Vagina (tissue), 2 donors: ENCODE measurements at places on chromosomes 16 and 17. TPM values are rescaled to one million over a fixed set of nuclear protein-coding genes. Genes with fewer than 3 reads are reported as not detected.
A peak's percentile ranks its signal among the peaks of the same experiment; 100 is the strongest.

GJC1 gene
- total RNA-seq, result 10.1 TPM

GDPD3 gene
- total RNA-seq, result 6.9 TPM

DNA sequence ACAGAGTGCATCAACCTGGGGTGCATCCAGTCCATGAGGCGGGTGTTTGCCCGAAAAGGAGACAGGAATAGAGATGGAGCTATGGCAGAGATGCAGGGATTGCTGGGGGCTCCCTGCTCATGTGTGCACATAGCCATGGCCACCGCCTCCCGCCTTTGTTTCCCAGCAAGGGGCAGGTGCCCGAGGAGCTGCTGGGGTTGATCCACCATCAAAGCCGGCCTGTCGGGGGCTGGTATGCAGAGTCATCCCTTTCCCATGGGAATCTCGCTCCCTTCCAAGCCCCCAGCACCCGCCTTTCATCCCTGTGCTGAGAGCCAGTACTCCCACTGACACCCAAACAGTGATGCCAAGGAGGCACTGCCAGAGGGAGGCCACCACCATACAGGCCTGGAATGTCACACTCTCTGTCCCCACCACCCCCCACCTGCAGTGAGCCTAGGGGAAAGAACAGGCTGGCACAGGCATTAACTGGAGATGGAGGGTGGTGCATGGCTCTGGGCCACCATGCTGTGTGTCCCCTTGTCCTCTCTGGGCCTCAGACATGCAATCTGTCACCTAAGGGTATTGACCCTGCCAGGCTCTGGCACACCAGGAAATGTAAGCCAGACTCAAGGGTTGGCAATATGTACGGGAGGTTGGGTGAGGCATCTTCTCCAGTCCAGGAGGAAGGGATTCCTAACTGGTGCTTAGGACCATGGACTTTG is 65.1 kb downstream of the SREBF1 start:
- no peak for DNase-seq
- no peaks in the 10 kb centered on the region for H3K36me3 ChIP-seq
- peaks cover 67% of the 10 kb centered on the region for H3K4me1 ChIP-seq

GRCh38 chr16:69481901-69482341 is 57.5 kb downstream of the CYB5B start:
- no peak overlapping the region for H3K4me3 ChIP-seq
- H3K27me3 ChIP-seq, result no peaks in the 10 kb centered on the region
- DNase-seq, result no peak

- H3K27me3 ChIP-seq, result no peaks in the 10 kb centered on the region
- no peak for DNase-seq
- H3K36me3 ChIP-seq, result no peaks in the 10 kb centered on the region
- H3K27ac ChIP-seq, result no peak overlapping the region
- H3K4me1 ChIP-seq, result no peaks in the 10 kb centered on the region
Observed at GRCh38 chr17:53628011-53628410, 194.7 kb upstream of the KIF2B start.

DNA sequence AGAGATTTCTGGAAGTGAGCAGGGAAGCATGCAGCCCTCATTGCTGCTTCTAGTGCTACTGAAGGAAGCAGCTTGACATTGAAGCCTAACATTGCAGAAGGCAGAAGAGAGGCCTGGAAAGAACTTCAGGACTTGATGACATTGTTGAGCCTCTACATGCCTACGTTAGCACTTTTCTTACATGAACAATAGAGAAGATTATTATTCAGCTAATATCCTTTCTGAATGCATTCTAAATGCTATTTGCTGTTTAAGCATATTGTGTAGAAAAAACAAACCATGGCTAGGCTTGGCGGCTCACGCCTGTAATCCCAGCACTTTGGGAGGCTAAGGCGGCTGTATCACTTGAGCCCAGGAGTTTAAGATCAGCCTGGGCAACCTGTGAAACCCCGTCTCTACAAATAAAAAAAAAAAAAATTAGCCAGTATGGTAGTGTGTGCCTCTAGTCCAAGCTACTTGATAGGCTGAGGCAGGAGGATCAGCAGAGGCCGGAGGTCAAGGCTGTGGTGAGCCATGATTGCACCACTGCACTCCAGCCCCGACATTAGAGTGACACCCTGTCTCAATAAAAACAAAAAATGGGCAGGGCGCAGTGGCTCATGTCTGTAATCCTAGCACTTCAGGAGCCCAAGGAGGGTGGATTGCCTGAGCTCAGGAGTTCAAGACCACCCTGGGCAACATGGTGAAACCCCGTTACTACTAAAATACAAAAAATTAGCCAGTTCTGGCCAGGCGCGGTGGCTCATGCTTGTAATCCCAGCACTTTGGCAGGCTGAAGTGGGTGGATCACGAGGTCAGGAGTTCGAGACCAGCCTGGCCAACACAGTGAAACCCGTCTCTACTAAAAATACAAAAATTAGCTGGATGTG is 2.2 kb upstream of the AURKB start:
- H3K27me3 ChIP-seq, result no peaks in the 10 kb centered on the region
- DNase-seq, result no peak
- peaks cover 12% of the 10 kb centered on the region for H3K4me1 ChIP-seq

GRCh38 chr17:79902146-79902791 is 63.0 kb upstream of the CBX4 start:
- H3K4me1 ChIP-seq, result no peaks in the 10 kb centered on the region
- no peak for DNase-seq
- no peak overlapping the region for H3K27ac ChIP-seq
- H3K4me3 ChIP-seq, result no peak overlapping the region

- peak overlapping the region; percentile 93 for H3K4me3 ChIP-seq
- H3K27me3 ChIP-seq, result no peaks in the 10 kb centered on the region
- no peaks in the 10 kb centered on the region for H3K36me3 ChIP-seq
- peaks cover 34% of the 10 kb centered on the region for H3K4me1 ChIP-seq
- no peak for DNase-seq
- H3K27ac ChIP-seq, result peak overlapping the region; percentile 87
Observed at GRCh38 chr17:980406-981291, 1.1 kb upstream of the NXN start.

GRCh38 chr17:13525876-13526275 is 75.9 kb downstream of the HS3ST3A1 start:
- H3K36me3 ChIP-seq, result no peaks in the 10 kb centered on the region
- H3K4me1 ChIP-seq, result no peaks in the 10 kb centered on the region
- no peaks in the 10 kb centered on the region for H3K27me3 ChIP-seq
- H3K27ac ChIP-seq, result no peak overlapping the region

DNA sequence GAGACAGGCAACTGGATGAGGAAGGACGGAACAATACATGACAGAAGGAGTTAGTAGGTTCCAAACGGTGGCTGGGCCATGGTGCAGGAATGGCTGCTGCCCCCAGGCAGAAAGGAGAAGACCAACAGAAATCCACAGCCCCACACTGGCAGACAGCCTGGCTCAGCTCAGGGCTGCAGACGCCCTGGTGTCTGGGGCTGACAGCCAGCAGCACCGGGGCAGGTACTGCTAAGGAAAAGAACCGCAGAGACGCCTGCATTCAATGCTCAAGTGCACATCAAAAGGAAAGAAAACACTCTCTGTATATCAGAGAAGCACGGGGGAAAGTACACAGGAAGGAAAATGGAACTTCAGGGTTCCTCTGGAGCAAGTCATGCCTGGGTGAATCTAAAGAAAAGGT is 53.4 kb downstream of the GAS7 start:
- no peaks in the 10 kb centered on the region for H3K36me3 ChIP-seq
- H3K4me1 ChIP-seq, result peaks cover 25% of the 10 kb centered on the region
- H3K4me3 ChIP-seq, result no peak overlapping the region
- H3K27ac ChIP-seq, result no peak overlapping the region
- H3K27me3 ChIP-seq, result no peaks in the 10 kb centered on the region

HASPIN gene
- 0.74 TPM for total RNA-seq

DNA sequence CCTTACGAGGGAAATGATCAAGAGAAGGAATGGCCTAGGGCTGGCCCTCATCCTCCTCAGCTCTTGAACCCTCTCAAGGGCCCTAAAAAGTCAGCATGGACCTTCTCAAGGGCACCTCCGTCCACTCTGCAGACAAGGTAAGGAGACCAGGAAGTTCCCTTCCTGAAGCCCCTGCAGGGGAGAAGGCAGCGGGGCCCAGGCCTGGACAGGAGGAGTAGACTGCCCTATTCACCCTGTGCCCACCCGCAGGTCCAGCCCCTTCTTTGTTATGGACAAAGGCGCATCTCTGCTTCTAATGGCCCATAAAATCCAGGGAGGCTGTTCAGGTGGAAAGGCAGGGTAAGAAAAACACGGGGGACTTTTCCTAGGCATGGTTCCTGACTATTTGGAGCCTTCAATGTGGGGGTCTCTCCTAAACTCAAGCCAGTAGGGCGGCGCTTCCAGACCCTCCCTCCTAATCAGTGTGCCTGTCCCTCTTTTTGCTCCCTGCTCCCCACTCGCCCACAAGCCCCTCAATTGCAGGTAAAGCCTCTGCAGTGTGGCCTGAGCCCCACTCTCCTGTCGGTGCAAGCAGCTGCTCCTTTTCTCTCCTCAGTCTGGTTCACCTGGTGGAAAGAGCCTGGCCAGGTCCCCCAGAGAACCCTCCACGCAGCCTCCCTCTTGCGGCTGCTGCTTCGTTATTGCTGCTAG is 28.2 kb downstream of the AXIN2 start:
- no peak for DNase-seq
- H3K27me3 ChIP-seq, result no peaks in the 10 kb centered on the region
- no peak overlapping the region for H3K4me3 ChIP-seq

CMTM2 gene
- not detected for total RNA-seq

DNA sequence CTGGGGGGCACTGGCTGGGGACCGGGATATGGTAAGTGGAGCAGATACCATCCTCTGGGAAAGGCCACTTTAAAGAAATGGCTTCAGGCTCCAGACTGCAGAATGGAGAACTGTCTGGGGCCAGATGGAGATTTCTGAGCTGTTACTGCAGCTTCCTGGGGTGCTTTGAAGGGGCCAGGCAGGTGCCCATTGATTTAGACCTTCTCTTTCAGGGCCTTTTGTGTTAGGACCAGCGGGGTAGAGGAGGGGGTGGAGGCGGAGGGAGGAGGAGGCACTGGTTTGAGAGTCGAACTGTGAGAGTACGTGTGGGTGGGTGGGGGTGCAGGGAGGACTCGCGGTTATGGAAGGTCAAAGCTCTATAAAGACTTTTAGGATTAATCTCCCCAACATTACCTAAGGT is 11.4 kb downstream of the NECAB2 start:
- no peak overlapping the region for H3K4me3 ChIP-seq
- no peaks in the 10 kb centered on the region for H3K4me1 ChIP-seq
- DNase-seq, result no peak
- H3K27ac ChIP-seq, result no peak overlapping the region

- DNase-seq, result no peak
- no peaks in the 10 kb centered on the region for H3K36me3 ChIP-seq
- no peak overlapping the region for H3K4me3 ChIP-seq
- H3K27ac ChIP-seq, result no peak overlapping the region
- no peaks in the 10 kb centered on the region for H3K27me3 ChIP-seq
Observed at GRCh38 chr17:10309003-10309974, 63.5 kb downstream of the MYH13 start.

DNA sequence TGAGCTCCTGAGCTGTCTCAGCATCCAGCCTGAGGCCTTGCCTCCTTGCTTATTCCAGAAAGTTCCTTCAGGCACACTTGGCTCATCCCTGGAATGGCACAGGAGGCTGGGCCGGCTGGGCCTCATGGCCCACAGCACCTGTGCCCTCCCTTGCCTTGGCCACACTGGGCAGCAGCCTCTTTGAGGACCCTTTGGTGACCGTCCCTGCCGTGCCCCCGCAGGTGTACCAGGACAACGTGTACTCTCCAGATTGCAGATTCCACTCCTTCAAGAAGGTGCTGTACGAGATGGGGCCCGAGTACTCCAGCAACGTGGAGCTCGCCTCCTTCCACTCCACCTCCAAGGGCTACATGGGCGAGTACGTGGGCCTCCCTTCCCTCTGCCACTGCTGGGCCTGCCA is 34.2 kb downstream of the GPT2 start:
- DNase-seq, result no peak
- H3K4me3 ChIP-seq, result no peak overlapping the region
- H3K4me1 ChIP-seq, result no peaks in the 10 kb centered on the region
- no peaks in the 10 kb centered on the region for H3K27me3 ChIP-seq
- H3K27ac ChIP-seq, result no peak overlapping the region

- no peak overlapping the region for H3K4me3 ChIP-seq
- no peaks in the 10 kb centered on the region for H3K4me1 ChIP-seq
- no peak for DNase-seq
- H3K27me3 ChIP-seq, result no peaks in the 10 kb centered on the region
Observed at GRCh38 chr16:8251298-8251697, 339.0 kb downstream of the TMEM114 start.

AATK gene
- 6.4 TPM for total RNA-seq

MARCHF10 gene
- total RNA-seq, result 0.25 TPM

VTN gene
- total RNA-seq, result 2.7 TPM

KRTAP3-2 gene
- not detected for total RNA-seq

TP53TG3B gene
- total RNA-seq, result not detected

GRCh38 chr16:27595475-27595874 is 45.5 kb downstream of the KATNIP start:
- DNase-seq, result no peak
- no peak overlapping the region for H3K27ac ChIP-seq
- no peaks in the 10 kb centered on the region for H3K4me1 ChIP-seq
- H3K36me3 ChIP-seq, result no peaks in the 10 kb centered on the region
- no peak overlapping the region for H3K4me3 ChIP-seq
- H3K27me3 ChIP-seq, result no peaks in the 10 kb centered on the region

ZFP3 gene
- 3.4 TPM for total RNA-seq

- no peak for DNase-seq
- no peaks in the 10 kb centered on the region for H3K4me1 ChIP-seq
- no peak overlapping the region for H3K4me3 ChIP-seq
- H3K27me3 ChIP-seq, result no peaks in the 10 kb centered on the region
Observed at GRCh38 chr16:12340151-12340733, 363.7 kb downstream of the SNX29 start.

GRCh38 chr17:55605705-55606487 is 94.6 kb upstream of the SMIM36 start:
- H3K27ac ChIP-seq, result peak overlapping the region; percentile 33
- H3K36me3 ChIP-seq, result no peaks in the 10 kb centered on the region
- no peak for DNase-seq
- H3K4me1 ChIP-seq, result peaks cover 40% of the 10 kb centered on the region
- no peaks in the 10 kb centered on the region for H3K27me3 ChIP-seq
- no peak overlapping the region for H3K4me3 ChIP-seq

- H3K27me3 ChIP-seq, result no peaks in the 10 kb centered on the region
- H3K4me1 ChIP-seq, result no peaks in the 10 kb centered on the region
- no peaks in the 10 kb centered on the region for H3K36me3 ChIP-seq
- no peak overlapping the region for H3K27ac ChIP-seq
Observed at GRCh38 chr17:8338753-8339140, 893 bp upstream of the ODF4 start.

DNA sequence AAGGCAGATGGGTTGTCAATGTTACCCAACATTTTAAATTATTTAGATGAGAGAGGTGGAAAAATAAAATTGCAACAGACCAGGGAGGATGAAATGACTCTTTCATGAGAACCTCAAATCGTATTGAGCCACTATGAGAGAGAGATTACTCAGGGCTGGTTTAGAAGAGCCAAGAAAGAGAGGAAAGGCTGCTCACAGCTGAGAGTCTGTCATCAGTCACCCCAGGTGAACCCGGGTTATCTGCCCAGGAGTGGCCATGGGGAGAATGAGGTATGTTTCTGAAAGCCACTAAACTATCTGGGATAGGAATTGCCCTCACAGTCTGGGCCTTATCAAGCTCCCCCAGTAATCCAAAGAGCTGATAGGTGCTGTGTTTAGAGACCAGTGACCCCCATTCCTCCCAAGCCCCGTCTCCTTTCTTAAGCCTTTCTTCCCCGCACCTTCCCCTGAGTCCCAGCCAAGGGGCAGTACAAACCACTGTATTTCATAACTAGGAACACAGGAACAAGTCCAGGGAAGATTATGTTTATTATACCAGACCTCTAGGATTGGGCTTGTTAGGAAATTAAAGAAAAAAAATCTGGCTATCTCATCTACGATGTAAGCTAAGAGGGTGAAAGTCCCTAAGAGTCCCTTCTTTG is 158.9 kb upstream of the NOL11 start:
- H3K4me1 ChIP-seq, result no peaks in the 10 kb centered on the region
- no peaks in the 10 kb centered on the region for H3K36me3 ChIP-seq
- no peak overlapping the region for H3K27ac ChIP-seq
- H3K4me3 ChIP-seq, result no peak overlapping the region
- DNase-seq, result no peak
- no peaks in the 10 kb centered on the region for H3K27me3 ChIP-seq

PRAC2 gene
- not detected for total RNA-seq
